ENCODE measurements at places on chromosomes 2 and 18.

DNA sequence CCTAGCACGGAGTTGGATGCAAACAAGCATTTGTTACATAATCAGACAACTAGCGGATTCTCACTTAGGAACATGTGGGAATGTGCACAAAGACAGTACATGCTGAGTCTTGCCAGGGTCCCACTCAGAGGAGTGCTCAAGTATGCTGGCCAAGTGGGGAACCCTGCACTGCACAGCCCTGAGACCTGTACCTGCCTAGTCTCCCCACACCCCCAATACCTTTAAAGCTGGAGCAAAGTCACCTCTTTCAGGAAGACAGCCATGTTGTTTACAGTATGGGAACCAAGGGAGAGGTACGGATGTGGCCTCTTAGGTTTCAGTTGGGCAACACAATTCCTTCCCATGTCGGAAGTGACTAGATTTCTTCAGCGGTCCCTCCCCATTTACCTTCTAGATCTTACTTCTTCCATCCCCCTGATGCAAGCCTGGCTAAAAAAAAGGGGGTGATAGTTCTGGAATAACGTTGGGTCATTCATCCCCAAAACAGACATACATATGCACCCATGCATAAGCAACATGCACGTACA, 10.7 kb downstream of the CXCR1 start:
- DNase-seq: no peak

GRCh38 chr2:120219291-120219690, 3.9 kb downstream of the TMEM185B start:
- DNase-seq: no peak

- DNase-seq: no peak
Observed at GRCh38 chr2:161746891-161747535, 122.8 kb downstream of the SLC4A10 start.

DNA sequence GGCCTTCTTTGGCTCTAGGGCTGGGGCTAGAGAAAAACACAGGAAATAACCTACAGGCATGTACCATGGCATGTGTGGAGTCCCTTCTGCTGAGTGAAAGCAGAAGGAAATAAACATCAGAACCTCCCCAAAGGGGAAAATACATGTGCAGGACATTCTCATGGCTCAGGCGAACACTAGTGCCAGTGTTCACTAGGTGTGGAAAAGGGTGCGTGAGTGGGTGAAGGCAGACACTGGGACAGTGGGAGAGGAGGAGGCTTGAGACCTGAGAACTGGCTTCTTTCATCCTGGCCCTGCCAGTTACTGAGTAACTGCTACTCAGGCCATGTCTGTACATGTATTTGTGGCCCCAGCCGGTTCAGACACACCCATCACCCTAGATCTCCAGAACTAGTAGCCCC, 268.2 kb downstream of the PRKCE start:
- DNase-seq: no peak

GRCh38 chr2:76446872-76447271, 736.2 kb upstream of the GCFC2 start:
- no peak for DNase-seq
